CD14-positive monocyte (primary cell): ENCODE measurements at places on chromosomes 5 and 9. TPM values are rescaled to one million over a fixed set of nuclear protein-coding genes. Genes with fewer than 3 reads are reported as not detected.

DNA sequence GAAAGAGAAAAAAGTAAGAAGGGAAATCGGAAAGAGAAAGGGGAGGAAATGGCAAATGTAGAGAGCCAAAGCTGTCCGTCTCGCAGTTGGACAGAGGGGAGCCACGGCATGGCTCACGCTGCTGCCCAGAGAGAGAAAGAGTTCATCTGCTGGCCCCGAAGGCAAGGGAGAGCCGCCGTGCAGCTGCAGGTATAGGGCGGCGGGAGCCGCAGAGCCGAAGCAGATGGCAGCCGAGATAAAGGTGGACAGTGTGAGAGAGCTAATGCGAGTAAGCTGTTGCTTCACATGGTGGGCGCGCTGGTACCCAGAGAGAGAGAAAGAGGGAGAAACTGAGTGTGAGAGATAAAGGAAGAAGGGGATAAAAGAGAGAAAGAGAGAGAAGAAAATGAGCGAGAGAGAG lies 188.4 kb upstream of the PPP1R26 start:
- DNase-seq = no peak

Gene IFNA2
- not detected for polyA plus RNA-seq

Gene FAM169A
- not detected for polyA plus RNA-seq

Gene TSPAN17
- polyA plus RNA-seq = 22.2 TPM

GRCh38 chr9:137411260-137411644 lies 11.7 kb downstream of the EXD3 start:
- no peak for DNase-seq

DNA sequence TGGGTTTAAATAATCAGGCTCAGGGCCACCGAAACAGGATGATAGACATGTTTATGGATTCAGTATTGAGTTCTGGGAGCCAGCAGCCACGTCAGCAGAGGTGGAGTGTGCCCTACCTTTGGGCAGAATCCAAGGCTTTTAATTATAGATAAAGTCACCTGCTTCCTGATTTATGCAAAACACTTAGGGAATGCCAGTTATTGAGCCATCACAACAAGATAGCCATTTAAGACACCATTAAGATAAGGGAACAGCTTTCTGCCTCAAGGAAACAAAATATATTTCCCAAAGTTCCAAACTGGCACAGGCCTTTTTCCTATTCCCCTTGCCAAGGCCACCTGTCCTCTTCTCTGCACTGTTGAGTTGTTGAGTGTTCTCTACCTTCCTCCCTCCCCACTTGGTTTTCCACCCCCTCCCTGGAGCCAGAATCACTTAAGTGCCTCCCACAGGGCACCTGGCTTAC lies 2.4 kb downstream of the CCL28 start:
- no peak for DNase-seq

DNA sequence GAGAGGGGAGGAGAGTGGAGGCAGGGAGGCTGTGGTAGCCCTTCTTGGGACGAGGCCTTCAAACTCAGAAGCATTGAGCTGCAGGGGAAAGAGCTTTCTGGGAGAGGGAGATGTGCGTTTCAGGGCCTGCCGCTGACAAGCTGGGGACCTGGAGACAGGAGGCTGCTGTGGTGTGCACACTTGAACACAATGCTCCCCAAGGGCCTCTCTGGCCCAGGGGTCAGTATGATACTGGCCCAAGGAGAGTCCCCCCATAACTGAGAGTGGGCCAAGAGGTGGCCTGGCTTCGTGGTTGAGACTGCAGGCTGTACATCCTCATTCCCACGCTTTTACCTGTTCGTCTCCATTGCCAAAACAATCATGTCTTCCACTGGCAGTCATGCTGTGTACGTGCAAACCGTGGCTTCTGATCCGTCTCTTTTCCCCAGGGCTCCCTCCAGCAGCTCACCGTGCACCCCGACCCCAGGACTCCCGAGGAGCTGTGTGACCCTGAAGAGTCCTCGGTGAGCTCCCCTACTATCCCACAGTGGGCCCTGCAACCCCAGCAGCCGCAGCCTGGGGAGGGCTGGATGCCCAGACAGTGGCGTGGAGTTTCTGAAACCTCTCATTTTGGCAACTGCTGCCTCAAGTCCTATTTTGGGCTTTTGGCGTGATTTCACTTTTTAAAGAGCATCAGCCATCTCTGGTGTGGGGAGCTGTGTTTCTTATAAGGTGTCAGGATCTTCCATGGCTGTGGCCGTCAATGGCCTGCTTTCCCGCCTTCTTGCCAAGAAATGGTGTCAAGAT lies 43.4 kb downstream of the COL15A1 start:
- DNase-seq = no peak

DNA sequence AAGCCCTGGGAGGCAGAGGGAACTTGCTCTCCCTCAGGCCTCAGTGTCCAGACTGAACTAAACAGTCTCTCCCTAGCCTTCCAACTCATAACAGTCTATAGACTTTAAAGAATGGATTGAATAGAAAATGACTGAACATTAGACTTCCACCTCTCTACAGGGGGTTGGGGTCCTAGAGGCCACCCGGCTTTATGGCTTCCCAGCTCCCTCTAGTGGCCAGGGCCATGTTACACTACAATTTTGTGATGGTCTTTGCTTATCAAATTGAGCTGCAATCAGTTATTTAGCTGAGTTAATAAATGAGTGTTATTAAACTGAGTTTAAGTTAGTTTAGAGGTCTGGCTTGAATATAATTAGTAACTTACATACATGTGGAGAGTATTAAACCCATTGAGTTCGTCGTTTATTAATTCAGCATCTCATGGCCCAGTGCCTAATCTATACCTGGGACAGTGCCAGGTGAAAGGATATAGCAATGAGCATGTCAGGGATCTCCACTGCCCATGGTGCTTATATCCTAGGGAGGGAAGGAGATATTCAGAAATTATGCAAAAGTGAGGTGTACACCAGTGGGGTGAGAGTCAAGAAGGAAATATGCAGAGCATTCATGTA lies 105.2 kb downstream of the SH3TC2 start:
- peak; percentile 37 for DNase-seq

Gene TMEM232
- 1.4 TPM for polyA plus RNA-seq

DNA sequence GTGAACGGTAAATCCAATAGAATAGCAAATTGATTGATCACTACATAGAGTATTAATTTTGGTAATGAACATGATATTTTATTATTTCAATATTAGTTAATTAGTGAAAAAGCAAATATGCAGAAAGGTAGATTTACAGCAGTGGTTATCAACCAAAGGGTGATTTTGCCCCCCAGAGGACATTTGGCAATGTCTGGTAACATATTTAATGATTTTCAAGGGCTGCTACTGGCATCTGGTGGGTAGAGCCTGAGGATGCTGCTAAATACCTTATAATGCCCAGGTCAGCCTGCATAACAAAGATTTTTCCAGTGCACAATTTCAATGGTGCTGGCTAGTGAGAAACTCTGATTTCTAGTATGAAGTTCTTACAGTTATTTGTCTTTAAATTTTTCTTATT lies 1313.7 kb downstream of the PTPRD start:
- no peak for DNase-seq

Gene RNF183
- not detected for polyA plus RNA-seq

DNA sequence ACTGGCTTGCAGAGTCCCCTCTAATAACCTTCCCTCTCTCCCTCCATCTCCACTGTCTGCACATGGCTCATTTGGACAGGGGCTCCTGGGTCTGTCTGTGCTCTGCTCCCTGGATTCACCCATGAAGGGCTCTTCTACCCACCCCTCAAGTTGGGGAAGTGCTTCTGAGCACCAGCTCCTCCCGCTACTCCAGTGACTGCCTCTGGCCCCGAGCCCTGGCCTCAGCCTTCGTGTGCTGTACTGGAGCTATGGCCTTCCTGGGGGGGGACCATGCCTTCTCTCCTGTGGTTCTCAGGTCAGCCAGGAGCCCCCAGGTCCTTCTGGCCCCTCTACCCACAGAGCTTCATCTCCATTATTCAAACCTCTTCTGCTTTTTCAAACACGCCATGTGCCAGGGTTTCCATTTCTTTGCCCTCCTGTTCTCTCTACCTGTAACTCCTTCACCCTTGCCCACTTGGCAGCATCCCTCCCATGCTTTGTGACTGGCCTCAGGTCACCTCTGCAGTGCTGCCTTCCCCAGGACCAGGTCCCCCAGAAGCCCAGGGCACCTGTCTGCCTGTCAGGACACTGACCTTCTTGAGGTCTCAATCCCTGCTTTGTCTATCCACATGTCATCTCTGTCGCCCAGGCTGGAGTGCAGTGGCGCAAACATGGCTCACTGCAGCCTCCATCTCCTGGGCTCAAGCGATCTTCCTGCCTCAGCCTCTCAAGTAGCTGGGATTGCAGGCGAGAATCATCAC lies 9.5 kb downstream of the SH3PXD2B start:
- no peak for DNase-seq
